DMS53 (cell line): ENCODE measurements at places on chromosomes 3 and 15.

DNA sequence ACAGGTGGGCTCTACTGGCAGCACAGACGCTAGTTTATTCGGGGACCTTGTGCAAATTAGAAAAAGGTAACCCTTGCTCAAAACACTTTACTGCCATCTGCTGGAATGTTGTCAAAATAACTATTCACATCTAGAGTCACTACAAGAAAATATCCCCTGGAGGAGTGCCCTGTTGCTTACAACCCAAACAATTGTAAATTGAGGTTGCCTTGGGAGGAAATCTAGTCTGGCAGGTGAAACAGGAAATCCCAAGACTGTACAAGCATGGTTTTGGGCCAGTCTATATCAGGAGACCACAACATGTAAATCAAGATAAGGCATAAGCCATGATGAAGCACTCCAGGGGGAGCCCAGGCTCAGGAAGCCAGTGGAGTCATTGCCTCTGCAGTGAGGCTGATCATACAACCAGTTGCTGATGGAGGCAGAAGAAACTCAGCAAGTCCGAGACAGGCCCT is 136.8 kb upstream of the ACP3 start:
- peak; percentile 74 for DNase-seq

DNA sequence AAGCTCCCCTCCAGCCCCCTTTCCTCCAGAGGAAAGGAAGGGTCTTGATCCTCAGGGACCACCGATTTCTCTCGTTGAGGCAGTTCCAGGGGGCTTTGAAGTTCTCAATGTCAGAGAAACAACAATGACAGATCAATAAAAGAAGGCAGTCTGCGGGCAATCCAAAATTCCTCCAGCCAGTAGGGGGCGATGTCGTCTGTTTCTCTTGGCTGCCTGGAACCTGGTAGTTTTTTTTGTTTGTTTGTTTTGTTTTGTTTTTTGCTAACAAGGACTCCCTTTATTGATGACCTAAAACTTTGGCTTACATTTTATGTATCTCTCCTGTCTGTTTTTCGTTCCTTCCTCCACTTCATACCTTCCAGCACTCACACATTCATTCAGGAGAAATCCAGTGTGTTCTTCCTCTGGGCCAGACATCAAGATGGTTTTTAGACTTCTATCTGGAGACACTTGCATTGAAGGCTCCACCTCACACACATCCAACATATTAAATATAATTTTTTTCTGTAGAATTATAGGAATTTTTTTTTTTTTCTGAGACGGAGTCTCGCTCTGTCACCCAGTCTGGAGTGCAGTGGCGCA is 276.6 kb downstream of the RPLP1 start:
- DNase-seq, result peak; percentile 13

DNA sequence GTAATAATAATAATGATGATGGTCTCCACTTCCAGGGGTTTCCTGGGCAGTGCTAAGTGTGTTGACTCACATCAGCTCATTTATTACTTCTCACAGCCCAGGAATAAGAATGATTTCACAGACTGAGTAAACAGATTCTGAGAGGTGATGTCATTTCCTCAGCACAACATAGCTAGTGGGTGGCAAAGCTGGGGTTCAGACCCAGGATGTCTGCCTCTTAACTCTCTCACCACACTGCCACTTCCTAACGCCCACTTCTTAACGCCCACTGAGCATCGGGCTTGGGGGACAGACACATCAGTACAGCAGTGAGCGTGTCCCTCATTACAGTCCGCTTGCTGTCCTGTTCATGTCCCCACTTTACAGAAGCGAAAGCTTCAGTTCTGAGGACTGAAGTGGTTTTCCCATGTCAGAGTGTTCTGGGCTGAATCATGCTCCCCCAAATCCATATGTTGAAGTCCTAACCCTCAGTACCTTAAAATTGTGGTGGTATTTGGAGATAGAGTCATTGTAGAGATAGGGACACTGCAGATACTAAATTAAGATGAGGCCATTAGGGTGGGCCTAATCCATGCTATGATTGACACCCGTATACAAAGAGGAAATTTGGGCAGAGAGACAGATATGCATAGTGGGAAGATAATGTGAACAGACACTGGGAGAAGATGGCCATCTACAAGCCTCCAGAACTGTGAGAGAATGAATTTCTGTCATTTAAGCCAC is 68.0 kb downstream of the ATP2B2 start:
- peak; percentile 5 for DNase-seq

DNA sequence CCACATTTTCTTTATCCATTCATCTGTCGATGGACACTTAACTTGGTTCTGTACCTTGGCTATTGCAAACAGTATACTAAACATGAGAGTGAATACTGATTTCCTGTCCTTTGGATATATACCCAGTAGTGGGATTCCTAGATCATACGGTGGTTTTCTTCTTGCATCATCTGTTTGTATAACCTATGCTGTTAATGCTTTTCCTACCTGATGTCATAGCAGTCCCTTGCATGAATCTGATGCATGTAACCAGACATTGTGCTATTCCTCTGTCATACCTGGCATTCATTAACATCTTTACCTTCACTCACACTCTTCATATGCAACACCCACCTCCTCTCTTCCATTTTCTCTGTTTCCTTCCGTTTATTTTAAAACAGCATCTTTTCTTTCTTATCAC is 185.2 kb downstream of the KLHL25 start:
- DNase-seq, result no peak

- DNase-seq, result no peak
Observed at GRCh38 chr15:91936927-91937326, 83.4 kb downstream of the SLCO3A1 start.

- DNase-seq, result peak; percentile 13
Observed at GRCh38 chr3:122533931-122534334, 19.2 kb upstream of the KPNA1 start.

DNA sequence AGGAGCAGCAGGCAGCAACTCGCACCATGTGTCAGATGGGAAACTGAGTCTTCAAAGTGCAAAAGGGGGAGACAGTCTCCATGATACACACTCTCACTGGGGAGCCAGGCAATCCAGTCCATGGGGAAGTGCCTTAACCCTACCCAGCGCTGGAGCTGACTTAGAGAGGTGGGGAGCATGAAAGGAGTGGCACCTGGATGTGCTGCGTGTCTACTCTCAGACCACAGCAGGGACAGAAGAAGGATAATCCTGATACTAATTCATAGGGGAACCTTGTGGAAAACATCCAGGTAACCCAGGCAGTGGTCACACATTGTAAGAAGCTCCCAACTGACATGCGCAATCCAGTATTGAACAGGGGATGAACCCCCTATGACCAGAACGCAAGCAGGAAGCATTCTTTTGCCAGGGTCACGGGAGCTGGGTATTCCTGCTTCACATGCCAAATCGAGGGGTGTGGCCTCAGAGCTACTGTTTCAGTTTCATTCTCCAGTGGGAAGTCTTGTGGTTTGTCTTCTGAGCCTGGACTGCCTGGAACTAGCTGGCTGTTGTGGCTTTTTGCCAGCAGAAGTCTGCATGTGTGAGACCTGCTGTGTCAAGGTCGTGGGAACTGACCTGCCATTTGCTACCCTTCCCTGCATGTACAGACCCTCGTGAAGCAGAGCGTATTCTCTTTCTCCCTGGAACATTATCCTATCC is 367.6 kb upstream of the NDN start:
- no peak for DNase-seq

DNA sequence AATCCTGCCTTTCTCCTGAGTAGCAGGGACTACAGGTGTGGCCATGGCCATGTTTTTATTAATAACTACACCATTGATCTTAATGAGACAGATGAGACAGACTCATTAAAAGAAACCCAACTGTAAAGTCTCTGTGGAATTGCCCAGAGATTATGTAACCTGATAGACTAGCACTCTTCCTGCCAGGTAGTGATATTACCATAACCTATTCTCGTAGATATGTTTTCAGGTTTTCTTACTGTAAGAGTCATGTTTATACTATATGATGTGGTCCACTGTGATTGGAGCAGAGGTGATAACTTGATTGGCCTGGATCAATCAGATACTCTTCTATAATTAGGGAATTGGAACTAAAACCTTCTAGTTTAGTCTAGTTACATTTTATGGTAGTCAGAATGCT is 93.7 kb downstream of the NFKBIZ start:
- DNase-seq, result no peak

- no peak for DNase-seq
Observed at GRCh38 chr3:153079386-153079785, 82.6 kb upstream of the RAP2B start.

GRCh38 chr15:68387381-68388143 is 44.4 kb downstream of the ITGA11 start:
- no peak for DNase-seq

GRCh38 chr15:26620528-26621458 is 152.1 kb downstream of the GABRB3 start:
- no peak for DNase-seq

DNA sequence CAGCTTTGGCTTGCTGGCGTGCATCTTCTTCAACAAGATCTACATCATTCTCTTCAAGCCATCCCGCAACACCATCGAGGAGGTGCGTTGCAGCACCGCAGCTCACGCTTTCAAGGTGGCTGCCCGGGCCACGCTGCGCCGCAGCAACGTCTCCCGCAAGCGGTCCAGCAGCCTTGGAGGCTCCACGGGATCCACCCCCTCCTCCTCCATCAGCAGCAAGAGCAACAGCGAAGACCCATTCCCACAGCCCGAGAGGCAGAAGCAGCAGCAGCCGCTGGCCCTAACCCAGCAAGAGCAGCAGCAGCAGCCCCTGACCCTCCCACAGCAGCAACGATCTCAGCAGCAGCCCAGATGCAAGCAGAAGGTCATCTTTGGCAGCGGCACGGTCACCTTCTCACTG is 40.6 kb upstream of the CSTA start:
- no peak for DNase-seq

DNA sequence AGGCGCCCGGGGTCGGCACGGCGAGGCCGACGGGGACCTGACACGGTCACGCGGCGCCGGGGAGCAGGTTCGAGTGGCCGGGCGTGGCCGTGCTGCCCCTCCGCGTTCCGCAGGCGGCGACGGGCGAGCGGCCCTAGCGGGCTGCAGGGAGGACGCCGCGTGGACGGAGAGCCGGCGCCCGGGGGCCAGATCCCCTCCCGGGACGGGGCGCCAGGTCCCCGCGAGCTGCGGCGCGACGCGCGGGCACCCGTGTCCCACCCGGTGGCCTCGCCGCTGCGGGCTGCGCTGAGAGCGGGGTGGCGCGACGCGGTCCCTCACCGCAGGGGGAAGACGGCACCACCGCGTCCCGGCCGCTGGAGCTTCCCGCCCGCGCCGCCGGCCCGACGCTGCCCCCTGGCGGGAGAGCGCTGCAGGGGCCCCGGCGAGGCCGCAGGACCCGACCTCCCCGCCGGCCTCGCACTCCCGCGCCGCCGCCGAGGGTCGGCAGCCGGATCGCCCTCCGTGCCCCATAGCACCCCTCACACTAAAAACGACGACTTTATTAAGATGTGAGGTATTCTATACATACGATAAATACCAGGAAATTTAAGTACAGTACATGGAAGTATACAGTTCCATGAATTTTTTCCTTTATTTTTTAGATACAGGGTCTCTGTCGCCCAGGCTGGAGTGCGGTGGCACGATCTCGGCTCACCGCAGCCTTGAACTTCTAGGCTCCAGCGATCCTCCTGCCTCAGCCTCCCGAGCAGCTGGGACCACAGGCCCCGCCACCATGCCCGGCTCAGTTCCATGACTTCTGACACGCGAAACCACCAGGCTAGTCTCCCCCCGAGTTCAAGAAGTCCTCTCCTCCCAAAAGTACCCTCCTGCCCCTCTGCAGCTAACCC is 1.3 kb upstream of the PIGZ start:
- DNase-seq, result peak; percentile 74

GRCh38 chr3:116288485-116288884 is 156.8 kb downstream of the LSAMP start:
- no peak for DNase-seq

DNA sequence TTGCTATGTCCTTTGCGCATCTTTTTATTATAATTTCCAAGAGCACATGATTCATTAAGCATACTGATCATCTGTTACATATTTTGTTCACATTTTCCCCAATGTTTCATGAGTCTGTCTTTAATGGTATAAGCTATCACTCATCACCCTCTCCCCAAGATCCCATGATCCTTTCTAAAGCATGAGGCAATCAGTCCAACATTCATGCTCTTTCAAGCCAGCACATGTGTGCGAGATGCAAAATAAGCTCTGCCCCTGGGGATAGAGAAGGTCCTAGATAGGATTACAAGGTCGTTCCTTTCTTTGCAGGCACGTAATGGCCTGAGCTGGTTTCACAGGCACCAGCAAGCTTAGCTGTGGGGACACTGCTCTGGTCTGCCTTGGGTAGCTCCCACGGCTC is 32.2 kb upstream of the B3GNT5 start:
- DNase-seq, result no peak

GRCh38 chr3:128007033-128007424 is 45.2 kb upstream of the SEC61A1 start:
- DNase-seq, result no peak

DNA sequence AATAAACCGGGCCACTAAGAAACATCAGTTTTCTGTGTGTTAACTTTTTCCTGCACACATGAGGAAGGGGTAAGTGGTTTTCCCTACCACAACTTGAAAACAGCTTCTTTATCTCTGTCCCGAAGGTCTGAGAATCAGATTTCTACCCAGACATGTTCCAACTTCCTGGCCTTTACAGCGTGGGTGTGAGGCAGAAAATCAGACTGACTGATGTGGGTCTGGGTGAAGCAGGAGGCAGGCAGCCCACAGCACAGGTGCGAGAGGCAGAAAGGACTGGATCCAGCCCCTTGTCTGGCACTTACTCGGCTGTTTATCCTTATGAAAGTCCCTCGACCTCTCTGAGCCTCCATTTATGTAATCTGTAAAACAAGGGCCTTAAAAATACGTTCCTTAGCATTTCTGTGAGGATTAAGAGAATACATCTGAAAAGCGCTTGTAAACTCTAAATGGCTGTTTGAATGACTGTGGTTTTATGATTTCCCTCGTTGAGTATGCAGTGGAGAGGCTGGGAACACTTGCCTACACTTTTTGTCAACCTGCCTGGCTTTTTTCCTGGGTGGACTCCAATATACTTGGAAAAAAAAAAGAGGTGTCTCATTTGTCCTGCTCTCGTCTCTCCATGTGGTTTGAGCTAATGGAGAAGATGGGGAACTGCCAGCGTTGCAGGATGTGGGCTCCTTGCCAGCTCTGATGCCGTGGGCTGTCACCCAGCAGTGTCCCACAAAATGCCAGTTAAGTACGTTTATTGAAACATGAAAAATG is 3.1 kb downstream of the AGBL1 start:
- no peak for DNase-seq

DNA sequence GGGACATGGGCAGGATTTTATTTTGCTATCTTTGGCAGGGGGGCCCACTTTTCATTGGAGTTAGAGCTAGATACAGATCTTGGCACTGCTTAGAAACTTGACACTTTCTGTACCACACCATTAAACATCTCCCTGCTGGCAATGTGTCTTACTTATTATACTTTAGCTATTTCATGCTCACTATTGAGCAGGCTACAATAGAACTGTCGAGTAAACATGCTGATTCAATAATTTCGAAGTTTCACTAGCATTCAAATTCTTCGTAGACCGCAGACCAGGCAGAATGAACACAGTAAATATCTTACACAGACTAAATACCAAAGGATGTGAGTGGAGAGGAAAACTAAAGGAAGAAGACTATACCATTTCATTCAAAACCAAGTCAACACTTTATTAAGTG is 180.8 kb downstream of the UNC13C start:
- no peak for DNase-seq

GRCh38 chr15:27027229-27027628 is 56.2 kb downstream of the GABRG3 start:
- no peak for DNase-seq

GRCh38 chr3:44476181-44476611 is 1.3 kb downstream of the ZNF445 start:
- DNase-seq, result no peak

- DNase-seq, result peak; percentile 42
Observed at GRCh38 chr3:196431181-196432136, 768 bp downstream of the UBXN7 start.
